B cell (primary cell): ENCODE measurements at places on chromosomes 2 and 18.
A peak's percentile ranks its signal among the peaks of the same experiment; 100 is the strongest.

GRCh38 chr2:218269900-218270720 is at the start of the genes AAMP and PNKD:
TSS of gene AAMP (minus strand) at chr2:218270137. CDS start at chr2:218270086, 51 bp downstream.
TSS of gene PNKD (plus strand) at chr2:218270519. CDS start at chr2:218270536, 17 bp downstream.
- peak; percentile 100 for DNase-seq

GRCh38 chr18:33232318-33232626 is 208.2 kb downstream of the CCDC178 start:
- no peak for DNase-seq

DNA sequence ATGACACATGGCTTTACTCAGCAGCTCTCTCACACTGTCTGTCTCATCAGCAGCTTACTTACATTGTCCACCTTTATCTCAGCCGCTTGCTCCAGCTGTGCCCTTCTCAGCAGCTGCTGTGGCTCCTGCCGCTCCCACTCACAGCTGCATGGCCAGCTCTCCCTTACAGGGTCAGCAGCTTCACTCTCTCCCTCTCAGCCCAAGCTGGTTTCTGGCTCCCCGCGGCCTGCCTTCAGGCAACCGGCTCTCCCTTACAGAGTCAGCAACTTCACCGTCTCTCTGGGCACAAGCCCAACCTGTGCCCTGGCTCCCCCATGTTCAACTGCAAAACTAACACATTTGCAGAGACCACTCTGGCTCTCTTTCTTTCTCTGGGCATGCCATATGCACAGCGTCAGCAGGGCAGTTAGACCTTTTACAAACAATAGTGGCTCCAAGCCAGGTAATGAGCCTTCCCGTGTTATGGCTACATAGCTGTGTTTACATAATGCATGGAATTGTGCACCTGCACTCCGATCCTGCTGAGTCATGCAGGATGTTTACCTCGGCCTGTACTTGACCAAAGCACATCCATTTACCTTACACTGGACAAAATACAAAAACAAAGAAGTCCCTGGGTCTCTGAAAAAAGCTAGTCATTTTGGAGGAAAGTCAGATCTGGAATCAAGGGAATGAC is 167.3 kb downstream of the DOK6 start:
- DNase-seq, result peak; percentile 3

- no peak for DNase-seq
Measured at GRCh38 chr2:172480301-172481218, 53.2 kb downstream of the ITGA6 start.

DNA sequence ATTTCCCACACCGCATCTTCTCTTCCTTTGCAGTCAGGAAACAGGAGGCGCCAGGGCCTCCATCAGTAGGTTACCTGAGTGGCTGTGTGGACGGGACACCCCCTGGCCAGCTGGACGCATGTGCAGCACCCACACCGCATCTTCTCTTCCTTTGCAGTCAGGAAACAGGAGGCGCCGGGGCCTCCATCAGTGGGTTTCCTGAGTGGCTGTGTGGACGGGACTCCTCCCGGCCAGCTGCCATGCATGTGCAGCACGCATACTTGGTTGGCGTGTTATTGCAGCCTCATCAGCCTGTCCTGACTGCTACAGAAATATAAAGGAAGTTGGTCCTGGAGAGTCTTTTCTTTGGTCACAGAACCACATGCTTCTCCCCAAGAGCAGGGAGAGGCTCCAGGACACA is 74.6 kb downstream of the DCDC2C start:
- no peak for DNase-seq

DNA sequence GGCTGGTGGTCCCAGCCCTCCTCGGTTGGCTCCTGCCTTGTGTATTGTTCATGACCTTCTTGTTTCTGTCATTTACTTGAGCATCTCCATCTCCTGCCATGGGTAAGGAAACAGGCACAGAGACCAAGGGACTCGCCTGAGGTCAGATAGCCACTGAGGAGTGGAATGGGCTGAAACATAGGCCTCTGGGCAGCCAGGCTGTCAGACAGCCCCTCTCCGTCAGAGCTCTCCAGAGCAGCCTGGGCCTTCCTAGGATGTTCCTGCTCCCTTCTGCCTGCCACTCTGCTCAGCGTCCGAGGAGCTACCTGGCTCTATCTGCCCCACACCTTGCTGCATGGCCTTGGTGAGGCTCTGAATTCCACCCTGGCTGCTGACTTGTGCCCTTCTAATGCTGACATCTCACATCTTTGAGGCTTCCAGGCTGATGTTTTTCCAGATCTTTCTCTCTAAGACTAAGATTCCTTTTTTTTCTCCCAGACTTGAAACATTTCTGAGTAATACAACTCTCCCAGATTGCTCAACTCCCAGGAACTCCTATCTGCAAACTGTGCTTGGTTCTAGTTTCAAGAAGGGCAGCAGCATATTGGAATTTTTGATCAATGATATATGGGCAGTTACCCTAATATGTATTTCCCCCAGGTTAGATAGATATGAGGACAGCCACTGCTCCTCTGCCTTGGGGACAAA is 67.7 kb downstream of the MCFD2 start:
- DNase-seq, result no peak

GRCh38 chr2:15664273-15665066 is 72.8 kb downstream of the DDX1 start:
- DNase-seq, result no peak

GRCh38 chr18:79257480-79257879 is 138.2 kb upstream of the NFATC1 start:
- no peak for DNase-seq

- no peak for DNase-seq
Measured at GRCh38 chr2:47373747-47374146, 29.2 kb upstream of the MSH2 start.

- DNase-seq, result no peak
Measured at GRCh38 chr2:127361929-127362885, 25.6 kb downstream of the MAP3K2 start.

- DNase-seq, result no peak
Measured at GRCh38 chr2:20977520-20978180, 66.2 kb downstream of the APOB start.

GRCh38 chr2:237715459-237715947 is 83.1 kb upstream of the RBM44 start:
- DNase-seq, result no peak

DNA sequence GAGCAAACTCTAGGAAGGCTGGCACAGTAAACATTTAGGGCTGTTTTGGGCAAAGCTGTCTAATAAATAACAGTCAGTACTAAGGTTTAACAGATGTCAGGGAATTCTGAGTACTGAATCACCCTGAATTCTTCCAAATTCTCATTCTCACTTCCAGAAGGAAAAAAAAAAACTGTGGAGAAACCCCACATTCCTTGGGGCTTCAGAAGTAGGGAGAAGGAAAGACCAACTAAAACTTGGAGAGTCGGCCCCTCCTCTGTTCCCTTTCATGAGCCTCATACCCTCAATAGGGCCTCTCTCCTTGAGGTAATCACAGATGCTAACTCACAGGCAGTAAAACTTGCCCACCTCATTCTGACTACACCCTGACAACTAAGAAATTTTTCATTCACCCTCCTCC is 62.1 kb downstream of the CCDC148 start:
- DNase-seq, result no peak

DNA sequence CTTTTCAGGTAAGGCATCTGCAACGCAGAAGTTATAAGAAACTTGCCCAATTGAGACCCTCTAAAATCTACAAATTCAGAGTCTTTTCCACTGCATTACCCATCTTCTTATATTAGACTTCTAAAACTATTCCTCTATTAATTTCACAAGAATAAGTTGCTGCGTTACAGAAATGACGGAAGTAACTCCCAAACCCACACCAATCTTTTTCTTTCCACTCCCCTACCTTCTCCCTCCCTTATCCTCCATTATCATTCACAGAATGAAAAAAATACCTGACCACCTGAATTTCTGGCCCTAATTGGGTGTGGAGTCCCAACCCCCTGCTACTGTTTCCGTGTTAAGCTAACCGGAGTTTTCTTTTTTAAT is 689 bp downstream of the RPRD1A start:
- DNase-seq, result no peak

DNA sequence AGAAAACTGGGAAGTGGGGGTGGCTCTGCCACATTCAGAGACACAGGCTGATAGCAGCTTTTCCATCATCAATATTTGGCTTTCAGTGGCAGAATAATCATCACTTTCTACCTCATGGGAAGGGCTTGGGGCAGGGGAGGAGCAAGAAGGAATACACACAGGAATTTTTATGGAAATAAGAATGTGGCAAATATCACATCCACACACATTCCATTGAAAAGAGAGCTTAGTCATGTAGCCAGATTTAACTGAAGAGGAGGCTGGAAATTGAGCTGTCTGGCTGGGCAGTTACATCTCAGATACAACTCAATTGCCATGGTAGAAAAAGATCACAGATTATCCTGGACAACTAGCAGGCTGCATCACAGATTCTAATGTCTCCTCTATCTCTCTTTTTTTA is 1474.0 kb upstream of the ACVR2A start:
- no peak for DNase-seq

GRCh38 chr2:42913280-42913878 is 121.0 kb upstream of the HAAO start:
- DNase-seq, result no peak

- DNase-seq, result no peak
Measured at GRCh38 chr18:54069729-54070128, 154.7 kb downstream of the MBD2 start.

DNA sequence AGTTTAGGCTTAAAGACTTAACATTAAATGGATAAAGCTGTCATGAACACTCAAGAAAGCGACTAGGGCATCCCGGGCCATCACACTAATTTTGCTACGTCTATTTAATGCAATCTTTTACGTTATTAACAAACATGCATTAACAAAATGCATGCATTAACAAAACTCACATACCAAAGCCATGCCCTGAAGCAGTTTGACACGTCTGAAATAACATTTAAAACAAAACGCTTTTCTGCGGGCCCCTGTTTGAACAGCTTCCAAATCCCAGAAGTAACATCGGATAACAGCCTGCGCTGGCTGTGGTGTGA is 458 bp downstream of the B4GALT6 start:
- no peak for DNase-seq

DNA sequence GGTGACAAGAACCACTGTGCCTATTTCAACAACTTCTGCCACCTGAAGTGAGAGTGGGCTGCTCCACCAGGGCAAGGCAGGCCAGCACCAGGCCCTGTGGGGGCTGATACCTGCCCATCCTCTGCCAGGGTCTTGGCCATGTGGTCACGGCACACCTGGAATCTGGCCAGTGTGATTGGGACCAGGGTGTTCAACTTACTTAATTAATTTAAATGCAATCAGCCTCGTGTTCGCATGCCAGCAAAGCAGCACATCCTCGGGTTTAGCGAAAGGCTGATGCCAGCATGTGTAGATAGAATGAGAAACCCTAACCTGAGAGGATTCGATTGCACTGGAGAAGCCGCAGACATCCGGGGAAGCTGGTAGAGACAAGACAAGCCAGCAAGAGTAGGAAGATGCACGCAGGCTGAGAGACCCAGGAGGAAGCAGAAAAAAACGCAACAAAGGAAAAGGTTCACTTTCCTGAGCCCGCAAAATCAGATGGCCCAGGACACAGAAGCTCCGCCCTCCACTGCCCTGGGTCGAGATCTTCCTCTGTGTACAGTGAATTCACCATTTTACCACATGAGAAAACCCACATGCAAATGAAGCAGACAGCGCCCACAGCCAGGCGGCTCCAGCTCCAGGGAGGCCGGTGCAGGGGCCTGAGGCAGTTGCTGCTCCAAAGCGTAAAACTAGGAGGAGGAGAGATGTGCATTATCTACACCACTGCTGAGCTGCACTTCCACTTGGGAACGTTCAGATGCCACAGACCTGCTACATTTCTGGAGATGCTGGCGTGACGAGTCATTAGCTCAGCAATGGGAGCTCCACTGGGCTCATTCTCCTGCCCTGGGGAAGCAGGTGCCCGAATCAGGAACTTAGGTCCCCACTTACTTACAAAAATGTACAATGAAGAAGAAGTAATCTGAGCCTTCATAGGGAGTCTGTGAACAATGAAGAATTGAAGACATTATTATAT is 92.1 kb downstream of the TMEM18 start:
- peak; percentile 53 for DNase-seq

GRCh38 chr2:240397542-240397916 is 37.9 kb upstream of the GPC1 start:
- DNase-seq, result no peak

DNA sequence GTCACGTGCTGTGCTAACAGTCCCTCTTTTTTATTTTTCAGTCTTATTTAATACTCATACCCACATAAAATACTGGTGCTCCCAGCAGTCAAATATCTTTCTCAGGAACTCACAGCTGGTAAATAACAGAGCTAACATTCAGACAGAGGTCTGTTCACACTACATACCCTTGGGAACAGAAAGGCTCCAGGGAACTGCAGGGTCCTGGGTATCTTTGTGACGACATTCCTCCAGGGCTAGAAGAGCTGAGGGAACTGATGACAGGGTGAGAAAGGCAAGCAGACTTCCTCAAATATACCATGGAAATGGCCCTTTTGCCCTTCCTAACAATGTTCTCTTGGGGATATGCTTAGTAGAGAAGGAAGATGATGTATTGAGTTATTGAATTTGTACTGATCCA is 19.3 kb downstream of the PDE6D start:
- no peak for DNase-seq

DNA sequence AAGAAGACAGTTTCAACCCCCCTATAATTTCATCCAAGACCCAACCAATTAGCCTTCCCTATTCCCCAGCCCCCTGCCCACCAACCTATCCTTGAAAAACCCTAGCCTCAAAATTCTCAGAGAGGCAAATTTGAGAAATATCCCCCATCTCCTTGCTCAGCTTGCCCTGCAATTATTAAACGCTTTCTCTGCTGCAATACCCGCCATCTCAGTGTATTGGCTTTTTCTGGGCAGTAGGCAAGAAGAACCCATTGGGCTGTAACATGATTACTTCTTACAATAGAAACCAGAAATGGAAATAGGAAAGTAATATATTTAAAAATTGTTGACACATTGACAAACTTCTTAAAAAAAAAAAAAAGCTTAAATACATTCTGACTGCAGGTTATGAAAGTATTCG is 140.6 kb upstream of the CCDC150 start:
- DNase-seq, result no peak

GRCh38 chr2:3827673-3828575 is 124.5 kb downstream of the DCDC2C start:
- DNase-seq, result no peak

GRCh38 chr18:31269566-31269965 is 48.4 kb upstream of the DSG1 start:
- no peak for DNase-seq

DNA sequence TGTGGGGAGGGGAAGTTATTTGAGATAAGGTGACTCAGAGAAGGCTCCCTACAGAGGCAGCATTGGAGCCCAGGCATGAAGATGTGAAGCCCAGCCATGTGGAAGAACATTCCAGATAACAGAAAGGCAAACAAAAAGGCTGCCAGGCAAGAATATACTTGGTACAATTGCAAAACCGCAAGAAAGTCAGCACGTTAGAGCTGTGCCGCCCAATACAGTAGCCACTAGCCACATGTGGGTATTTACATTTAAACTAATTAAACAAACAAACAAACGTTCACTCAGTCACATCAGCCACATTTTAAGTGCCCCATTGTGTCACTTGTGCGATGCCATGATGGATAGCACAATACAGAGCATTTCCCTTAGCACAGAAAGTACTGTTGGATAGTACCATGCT is 179.6 kb downstream of the SATB2 start:
- DNase-seq, result no peak

GRCh38 chr2:138910427-138910826 is 130.2 kb upstream of the NXPH2 start:
- no peak for DNase-seq

- DNase-seq, result no peak
Measured at GRCh38 chr2:161918692-161919091, 155.3 kb downstream of the DPP4 start.

GRCh38 chr2:8822218-8822617 is 15.2 kb downstream of the KIDINS220 start:
- DNase-seq, result no peak

GRCh38 chr2:39703181-39703872 is 37.6 kb downstream of the TMEM178A start:
- DNase-seq, result no peak

GRCh38 chr2:188851826-188852225 is 122.3 kb upstream of the COL3A1 start:
- no peak for DNase-seq
